Kidney capillary endothelial cell (primary cell): ENCODE measurements at places on chromosomes 16 and 17.
A peak's percentile ranks its signal among the peaks of the same experiment; 100 is the strongest.

- DNase-seq: no peak
Observed at GRCh38 chr16:19728636-19728965, 10.5 kb downstream of the IQCK start.

DNA sequence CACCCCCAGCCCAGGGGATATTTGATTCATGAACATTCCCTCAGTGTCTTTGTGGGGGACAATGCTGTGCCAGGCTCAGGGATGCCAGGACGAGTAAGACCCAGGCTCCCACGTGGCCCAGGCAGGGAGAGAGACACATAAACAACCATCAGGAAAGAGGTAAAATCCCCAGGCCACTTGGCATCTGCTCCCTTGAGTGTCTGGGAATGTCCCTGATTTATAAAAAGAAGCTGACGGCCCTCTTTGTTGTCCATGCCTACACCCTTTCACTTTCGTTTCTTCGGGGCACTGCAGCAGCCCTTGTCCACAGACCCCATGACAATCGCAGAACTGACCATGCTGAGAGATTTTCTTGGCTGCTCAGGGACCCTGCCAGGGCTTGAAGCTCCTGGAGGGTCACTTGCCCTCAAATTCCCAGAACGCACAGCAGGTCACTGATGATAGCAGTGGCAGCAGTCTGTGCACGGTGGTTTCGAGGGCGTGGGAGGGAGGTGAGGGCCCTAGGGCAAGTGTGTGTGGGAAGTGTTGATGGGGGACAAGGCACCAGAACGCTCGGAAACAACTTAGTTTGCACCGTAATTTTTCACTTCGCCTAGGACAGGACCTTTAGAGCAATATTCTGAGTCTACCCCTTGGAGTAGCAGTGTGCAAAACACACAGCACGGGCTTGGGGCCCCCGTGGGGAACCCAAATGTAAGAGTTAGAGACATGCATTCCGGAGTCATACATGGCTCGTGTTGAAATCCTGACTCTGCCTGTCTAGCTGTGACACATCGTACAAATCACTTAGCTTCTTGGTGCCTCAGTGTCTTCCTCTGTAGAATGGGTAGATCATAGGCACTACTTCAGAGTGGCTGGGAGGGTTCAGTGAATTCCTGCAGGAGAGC, 4.7 kb downstream of the NOD2 start:
- DNase-seq: no peak

DNA sequence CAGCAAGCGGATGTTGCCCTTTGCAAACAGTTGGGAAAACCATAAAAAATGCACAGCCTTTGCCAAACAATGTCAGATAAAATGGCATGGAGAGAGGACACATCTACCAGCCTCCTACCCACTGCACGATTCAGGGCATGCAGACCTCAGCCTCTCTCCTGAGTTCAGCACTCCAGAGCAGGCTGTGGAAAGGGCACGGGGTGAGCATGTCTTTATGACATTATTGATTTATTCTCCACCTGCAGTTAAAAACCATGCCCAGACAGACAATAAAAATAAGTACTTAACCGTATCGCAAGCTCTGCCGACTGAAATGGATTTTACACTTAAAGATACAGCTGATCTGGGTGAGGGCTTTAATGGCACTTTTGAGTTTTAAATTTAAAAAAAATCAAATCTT, 127.1 kb downstream of the MAF start:
- DNase-seq: no peak

DNA sequence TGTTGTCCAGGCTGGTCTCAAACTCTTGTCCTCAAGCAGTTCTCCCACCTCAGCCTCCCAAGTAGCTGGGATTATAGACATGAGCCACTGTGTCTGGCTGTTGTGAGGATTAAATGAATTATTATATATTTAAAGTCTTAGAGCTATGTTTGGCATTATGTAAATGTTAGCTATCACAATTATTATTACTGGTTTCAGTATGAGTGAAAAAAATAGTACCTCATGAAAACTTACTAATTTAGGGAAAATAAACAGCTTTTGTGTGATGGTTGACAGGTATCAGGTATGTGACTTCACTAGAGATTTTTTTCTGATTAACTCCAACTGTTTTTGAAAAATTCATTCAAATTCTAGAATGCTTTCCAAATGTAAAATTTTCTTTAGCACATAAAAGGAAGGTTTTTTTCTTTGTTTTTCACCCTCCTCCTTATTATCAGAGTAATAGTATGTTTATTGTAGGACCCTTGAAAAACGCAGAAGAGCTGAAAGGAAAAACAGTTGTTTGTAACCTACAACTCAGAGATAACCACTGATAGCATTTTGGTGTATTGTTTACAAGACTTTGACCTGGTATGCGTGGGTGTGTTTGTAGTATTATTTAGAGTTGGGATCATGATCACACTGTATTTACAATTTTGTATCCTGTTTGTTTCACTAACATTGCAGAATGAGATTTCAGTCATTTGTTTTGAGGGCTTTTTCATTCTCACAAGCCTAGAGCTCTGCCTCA, 13.2 kb downstream of the NLK start:
- no peak for DNase-seq

DNA sequence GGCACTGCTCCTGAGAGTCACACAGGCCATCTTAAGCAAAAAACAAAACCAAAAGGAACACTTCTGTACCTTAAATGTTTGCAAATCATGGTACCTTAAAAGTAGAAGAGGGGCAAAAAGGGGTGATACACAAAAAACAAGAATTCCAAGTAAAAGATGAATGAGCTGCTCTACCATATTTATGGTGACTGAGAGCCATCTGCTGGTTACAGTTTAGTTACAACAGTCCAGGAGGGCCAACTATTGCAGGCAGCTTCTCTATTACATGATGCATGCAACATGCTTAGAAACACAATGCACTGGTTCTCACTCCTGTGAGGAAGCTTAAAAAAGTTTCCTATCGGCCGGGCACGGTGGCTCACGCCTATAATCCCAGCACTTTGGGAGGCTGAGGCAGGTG, 53.5 kb downstream of the STX8 start:
- peak; percentile 29 for DNase-seq

GRCh38 chr17:76254275-76254674, 10.9 kb upstream of the UBALD2 start:
- DNase-seq: no peak

DNA sequence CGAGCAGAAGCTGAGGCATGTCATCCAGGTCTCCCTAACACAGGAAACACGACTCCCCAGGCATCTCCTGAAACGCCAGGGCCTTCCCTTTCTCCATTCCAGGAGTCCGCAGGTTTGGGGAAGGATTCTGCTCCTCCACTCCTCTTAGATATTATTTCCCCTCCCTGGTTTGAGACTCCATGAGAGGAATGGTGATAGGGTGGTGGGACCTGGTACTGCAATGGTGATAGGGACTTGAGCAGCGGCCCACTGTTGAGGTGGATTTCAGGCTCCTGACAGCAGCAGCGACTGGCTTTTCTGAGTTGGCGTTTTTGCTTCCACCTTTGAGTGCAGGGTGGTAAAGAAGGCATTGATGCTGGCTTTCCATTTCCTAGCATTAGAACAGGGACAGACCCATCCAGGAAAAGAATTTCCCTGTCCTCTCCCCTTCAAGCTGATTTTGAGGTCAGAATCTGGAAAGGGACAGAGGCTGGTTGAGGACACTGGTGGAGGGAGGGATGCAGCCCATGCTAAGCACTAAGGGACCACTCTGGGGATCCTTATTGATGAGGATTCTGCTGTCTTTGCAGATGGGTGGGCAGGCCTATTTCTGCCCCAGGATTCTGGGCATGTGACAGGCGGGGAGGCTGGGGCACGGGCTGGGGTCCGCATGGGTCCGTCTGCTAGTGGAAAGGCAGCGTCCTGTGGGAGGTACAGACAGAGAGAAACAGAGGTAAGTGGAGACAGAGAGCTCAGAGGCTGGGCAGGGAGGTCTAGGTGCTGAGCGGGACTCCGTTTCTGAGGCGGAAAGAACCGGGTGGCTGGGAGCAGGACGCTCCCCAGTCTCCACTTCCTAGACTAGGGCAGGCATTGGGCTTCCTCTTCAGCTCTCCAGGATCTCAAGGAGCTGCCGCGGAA, 1.3 kb upstream of the TBX4 start:
- DNase-seq: no peak

- no peak for DNase-seq
Observed at GRCh38 chr17:48440669-48441068, 10.7 kb upstream of the SKAP1 start.

DNA sequence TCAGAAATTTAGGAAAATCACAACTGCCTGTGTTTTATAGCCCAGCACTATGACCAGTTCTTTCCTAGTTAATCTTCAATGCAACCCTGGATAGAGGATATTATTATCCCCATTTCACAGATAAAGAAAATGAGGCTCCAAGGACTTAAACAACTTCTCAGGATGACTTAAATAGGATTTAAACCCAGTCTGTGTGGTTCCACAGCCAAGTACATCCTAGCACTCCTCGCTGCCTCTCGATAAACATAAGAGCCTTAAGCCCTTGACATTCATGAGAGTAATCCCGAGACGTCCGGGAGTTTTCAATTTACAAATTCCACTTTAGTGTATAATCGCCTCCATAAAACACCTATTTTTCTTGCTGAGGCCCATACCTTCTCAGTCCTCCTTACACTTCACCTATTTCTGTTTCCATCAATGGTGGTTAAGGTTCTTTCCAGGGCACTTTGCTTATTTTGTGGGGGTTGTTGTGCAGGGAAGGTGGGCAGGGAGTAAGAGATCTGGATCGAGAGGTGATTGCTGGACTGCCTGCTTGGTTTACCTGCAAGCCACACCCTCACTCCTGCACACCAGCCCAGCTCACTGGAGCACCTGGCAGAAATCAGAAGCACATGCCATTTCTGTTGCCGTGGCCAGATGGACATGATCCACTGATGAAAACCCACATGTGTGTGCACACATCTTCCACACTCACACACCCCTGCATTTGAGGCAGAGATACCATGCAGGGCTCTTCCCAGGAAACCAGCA, 50.5 kb downstream of the ASIC2 start:
- no peak for DNase-seq

GRCh38 chr17:2123375-2124251, 68.7 kb downstream of the HIC1 start:
- DNase-seq: no peak

- DNase-seq: no peak
Observed at GRCh38 chr16:12627394-12627793, 176.3 kb downstream of the CPPED1 start.

DNA sequence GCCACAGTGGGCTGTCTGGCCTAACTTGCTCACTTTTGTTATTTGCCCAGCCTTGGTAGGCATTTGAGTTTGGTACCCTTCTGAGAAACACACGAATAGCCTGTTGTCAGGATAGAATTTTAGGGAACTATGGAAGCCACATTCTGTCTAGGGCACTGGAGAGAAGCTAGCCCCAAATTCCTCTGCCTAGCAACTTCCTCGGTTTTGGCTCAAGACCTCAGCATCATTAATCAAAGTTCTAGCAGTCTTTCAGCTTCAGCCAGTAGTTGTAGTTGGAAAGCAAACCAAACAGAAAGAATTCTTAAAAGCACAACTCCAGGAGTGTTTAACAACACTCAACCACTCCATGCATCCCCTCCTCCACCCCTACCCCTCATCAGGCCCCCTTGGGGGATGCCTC, 572.1 kb upstream of the PSMD7 start:
- DNase-seq: no peak

DNA sequence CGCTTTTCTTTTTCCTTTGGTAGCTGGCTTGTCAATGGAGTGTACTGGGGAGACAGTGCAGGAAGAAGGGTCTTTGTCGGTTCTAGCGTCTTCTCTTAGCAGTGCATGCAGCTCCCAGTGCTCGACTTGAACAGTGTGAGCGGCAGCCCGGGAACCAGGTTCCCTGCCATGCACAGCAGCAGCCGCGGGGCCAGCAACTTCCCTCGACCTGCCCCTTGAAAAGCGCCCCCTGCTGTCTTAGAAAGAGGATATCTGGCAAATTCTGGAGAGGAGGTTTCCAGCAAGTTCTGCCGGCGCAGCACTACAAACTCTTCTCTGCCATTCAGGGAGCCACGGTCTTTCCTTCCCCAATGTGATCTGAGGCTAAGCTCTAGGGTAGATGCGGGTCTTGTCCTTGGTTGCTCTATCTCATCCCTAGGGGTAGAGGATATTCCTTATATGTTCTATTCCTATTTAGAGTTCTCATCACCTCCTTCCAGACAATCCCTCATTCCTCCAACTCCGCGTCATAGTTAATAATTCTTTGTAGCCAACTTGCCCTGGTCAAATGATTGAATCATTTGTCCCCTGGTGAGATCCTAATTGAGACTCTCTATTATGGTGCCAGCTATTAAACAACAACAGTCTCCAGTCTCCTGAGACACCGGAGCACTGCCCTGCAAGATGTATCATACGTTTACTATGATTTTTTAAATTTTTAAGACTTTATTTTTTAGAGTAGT, 451.3 kb downstream of the PMP22 start:
- no peak for DNase-seq

- no peak for DNase-seq
Observed at GRCh38 chr17:65984299-65984698, 207.6 kb downstream of the CEP112 start.

- DNase-seq: no peak
Observed at GRCh38 chr16:48277158-48277557, 29.8 kb upstream of the ABCC11 start.

GRCh38 chr16:351804-352520, 561 bp downstream of the AXIN1 start:
- DNase-seq: no peak

DNA sequence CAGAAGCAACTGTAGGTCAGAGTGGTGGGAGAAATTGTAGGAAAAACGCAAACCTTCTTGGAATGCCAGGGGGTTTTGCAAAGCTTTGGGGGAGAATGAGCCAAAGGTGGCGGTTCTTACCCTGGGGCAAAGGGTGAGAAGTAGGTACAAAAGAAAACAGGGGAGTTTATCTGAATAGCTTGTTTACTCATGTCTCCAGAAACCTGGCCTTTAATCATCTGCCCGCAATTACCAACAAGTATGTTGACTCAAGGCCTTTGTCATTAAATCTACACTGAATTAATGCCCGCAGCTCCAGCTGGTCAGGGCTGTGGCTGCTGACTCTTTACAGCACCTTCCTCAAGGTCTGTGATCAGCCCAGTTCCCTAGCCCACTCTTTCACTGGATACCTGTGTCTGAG, 320.1 kb downstream of the CBLN1 start:
- DNase-seq: no peak

- DNase-seq: no peak
Observed at GRCh38 chr17:3528880-3529511, 28.6 kb downstream of the TRPV3 start.

DNA sequence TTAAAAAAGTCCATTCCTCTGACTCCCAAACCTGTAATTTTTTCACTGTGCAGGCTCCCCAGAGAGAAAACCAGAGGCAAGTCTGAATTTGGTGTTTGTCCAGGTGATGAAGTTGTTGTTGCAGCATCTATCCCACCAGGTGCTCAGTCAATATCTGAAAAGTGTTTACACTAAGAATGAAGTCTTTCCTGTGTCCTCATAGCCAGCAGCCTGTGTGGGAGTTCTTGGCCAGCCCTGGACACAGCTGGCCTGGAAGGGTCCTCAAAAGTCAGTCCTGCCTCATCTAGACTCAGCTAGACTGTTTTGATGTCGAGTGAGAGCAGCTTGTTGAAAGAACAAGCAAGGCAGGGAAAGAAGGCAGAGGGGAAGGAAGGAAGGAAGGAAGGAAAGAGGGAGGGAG, 3.3 kb upstream of the PMP22 start:
- no peak for DNase-seq

- DNase-seq: no peak
Observed at GRCh38 chr17:80943346-80944145, 48.1 kb upstream of the CHMP6 start.
